ENCODE measurements at places on chromosomes 13 and 19. TPM values are rescaled to one million over a fixed set of nuclear protein-coding genes. Genes with fewer than 3 reads are reported as not detected.

DNA sequence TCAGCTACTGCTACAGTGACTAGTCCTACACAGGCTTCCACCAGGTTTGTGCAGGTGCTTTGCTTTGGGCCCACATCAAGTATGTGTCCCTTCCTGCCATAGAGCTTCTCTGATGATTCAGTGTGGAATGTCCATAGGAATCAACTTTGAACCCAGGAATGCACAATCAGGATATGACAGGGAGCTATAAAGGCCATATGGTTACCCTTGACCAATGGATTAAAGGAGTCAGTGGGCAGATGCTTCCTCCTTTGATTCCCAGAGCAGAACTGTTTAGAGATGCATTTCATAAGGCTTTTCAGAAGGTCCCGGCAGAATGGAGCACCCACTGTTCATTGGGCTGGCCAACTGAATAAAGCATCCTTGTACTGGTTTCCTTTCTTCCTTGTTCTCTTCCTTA lies 145.2 kb upstream of the WASF3 start:
- no peak overlapping the region for H3K27ac ChIP-seq
- no peaks in the 10 kb centered on the region for H3K36me3 ChIP-seq

GRCh38 chr19:38852231-38853044 lies 2.7 kb upstream of the HNRNPL start:
- peaks cover 26% of the 10 kb centered on the region for H3K4me1 ChIP-seq
- H3K27me3 ChIP-seq, result no peaks in the 10 kb centered on the region
- no peaks in the 10 kb centered on the region for H3K36me3 ChIP-seq
- peak overlapping the region; percentile 88 for H3K4me3 ChIP-seq
- H3K27ac ChIP-seq, result peak overlapping the region; percentile 99

GRCh38 chr19:18223860-18224524 lies 2.2 kb downstream of the PDE4C start:
- DNase-seq, result peak; percentile 82
- no peaks in the 10 kb centered on the region for H3K36me3 ChIP-seq
- H3K27me3 ChIP-seq, result no peaks in the 10 kb centered on the region
- peaks cover 20% of the 10 kb centered on the region for H3K4me1 ChIP-seq
- H3K27ac ChIP-seq, result peak overlapping the region; percentile 86

GRCh38 chr13:44420376-44421220 lies 47.0 kb downstream of the SERP2 start:
- H3K4me3 ChIP-seq, result no peak overlapping the region
- no peak overlapping the region for H3K27ac ChIP-seq
- no peaks in the 10 kb centered on the region for H3K4me1 ChIP-seq
- no peaks in the 10 kb centered on the region for H3K27me3 ChIP-seq
- H3K36me3 ChIP-seq, result no peaks in the 10 kb centered on the region

DNA sequence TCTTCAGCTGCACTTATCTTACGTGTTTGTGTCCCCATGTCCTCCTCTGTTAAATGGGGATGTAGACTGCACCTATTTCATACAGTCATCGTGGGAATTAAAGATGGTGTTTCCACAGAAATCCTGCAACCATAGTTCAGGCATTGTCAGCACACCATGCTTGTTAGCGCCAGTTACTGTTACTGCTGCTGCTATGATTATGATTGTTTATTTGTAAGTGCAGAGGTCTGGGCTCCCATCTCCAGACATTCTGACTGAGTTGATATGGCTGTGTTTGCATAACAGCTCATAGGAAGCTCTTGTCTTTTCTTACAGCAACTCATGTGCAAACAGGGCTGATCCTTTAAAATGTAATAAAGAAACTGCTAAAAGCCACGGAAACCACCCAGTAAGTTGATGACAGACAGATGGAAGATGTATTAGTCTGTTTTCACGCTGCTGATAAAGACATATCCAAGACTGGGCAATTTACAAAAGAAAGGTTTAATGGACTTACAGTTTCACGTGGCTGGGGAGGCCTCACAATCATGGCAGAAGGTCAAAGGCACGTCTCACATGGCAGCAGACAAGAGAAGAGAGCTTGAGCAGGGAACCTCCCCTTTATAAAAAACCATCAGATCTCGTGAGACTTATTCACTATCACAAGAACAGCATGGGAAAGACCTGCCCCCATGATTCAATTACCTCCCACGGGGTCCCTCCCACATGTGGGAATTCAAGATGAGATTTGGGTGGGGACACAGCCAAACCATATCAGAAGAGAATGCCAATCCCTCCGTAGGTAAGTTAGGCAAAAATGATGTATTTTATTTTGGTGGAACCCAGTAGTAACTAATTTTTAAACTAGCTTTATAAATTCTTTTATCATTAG lies 1.6 kb downstream of the ZSCAN5A start:
- H3K4me1 ChIP-seq, result peaks cover 14% of the 10 kb centered on the region
- H3K36me3 ChIP-seq, result no peaks in the 10 kb centered on the region
- DNase-seq, result no peak
- no peak overlapping the region for H3K27ac ChIP-seq
- H3K27me3 ChIP-seq, result no peaks in the 10 kb centered on the region
- no peak overlapping the region for H3K4me3 ChIP-seq

DNA sequence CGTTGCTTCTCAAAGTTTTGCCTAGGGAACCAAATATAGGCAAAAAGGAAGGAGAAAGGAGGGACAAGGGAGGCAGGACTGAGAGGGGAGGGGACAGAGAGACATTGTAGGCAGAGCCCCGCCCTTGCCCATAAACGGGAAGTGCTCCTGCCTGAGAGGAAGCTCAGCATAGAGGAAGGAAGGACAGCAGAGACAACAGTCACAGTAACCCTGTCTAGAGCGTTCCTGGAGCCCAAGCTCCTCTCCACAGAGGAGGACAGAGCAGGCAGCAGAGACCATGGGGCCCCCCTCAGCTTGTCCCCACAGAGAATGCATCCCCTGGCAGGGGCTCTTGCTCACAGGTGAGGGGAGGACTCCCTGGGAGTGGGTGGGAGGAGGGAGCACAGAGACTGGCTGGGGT lies at the start of gene CEACAM21:
Gene CEACAM21 (plus strand): TSS at position 169 of the 400 bp plus-strand sequence. CDS start 109 bp downstream, at position 278.
- no peak within 1 kb of the TSS for H3K27ac ChIP-seq
- H3K36me3 ChIP-seq, result no peaks in the 10 kb centered on the region
- H3K4me1 ChIP-seq, result no peaks in the 10 kb centered on the region
- no peaks in the 10 kb centered on the region for H3K27me3 ChIP-seq

- H3K27ac ChIP-seq, result no peak overlapping the region
- H3K36me3 ChIP-seq, result no peaks in the 10 kb centered on the region
- H3K4me1 ChIP-seq, result no peaks in the 10 kb centered on the region
- no peaks in the 10 kb centered on the region for H3K27me3 ChIP-seq
- DNase-seq, result no peak
Measured at GRCh38 chr19:30148039-30148790, 206.2 kb downstream of the URI1 start.

Gene SUGP1
- 98.8 TPM for total RNA-seq

Gene C19orf33
- total RNA-seq, result 1.1 TPM

Gene GJA3
- 5.0 TPM for total RNA-seq

Data from testis (tissue), 5 donors.